ENCODE measurements at places on chromosomes 2 and 18.
A peak's percentile ranks its signal among the peaks of the same experiment; 100 is the strongest.

- H3K4me3 ChIP-seq, result no peak overlapping the region
- H3K27me3 ChIP-seq, result no peaks in the 10 kb centered on the region
Measured at GRCh38 chr2:73850009-73850408, 21.2 kb downstream of the STAMBP start.

- H3K36me3 ChIP-seq, result peaks cover 16% of the 10 kb centered on the region
- H3K27ac ChIP-seq, result peak overlapping the region; percentile 93
- peaks cover 7% of the 10 kb centered on the region for H3K4me1 ChIP-seq
- peaks cover 6% of the 10 kb centered on the region for H3K27me3 ChIP-seq
- DNase-seq, result peak; percentile 22
- peak overlapping the region; percentile 99 for H3K4me3 ChIP-seq
Measured at GRCh38 chr18:68714366-68714711, 569 bp downstream of the TMX3 start.

GRCh38 chr2:86275384-86275799, 62.0 kb downstream of the REEP1 start:
- no peak overlapping the region for H3K27ac ChIP-seq
- DNase-seq, result no peak
- no peaks in the 10 kb centered on the region for H3K4me1 ChIP-seq
- peaks cover 5% of the 10 kb centered on the region for H3K36me3 ChIP-seq
- H3K27me3 ChIP-seq, result peaks cover 3% of the 10 kb centered on the region

DNA sequence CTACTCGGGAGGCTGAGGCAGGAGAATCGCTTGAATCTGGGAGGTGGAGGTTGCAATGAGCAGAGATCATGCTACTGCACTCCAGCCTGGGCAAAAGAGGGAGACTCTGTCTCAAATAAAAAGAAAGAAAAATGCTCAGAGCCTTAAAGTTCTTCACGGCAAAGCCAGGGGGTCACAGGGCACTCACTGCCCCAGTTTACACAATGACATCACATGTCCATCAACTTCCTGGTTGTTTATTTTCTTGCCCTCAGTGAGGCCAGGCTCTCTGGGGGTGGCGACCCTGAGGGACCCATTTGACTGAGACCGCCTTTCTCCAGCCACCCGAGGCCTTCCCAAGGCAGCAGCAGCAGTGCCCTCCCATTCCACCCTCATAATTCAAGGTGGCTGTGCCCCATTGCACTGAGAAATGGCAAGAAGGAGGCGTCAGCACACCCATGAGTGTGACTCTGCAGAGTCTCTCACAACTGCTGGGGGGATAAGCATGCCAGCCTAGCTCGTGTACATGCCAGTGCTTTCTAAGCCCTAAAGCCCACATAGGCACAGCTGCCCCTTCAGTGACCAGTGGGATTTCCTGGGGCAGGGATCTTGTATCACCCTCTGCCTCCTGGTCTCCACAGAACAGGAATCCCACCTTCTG, 50.0 kb downstream of the SFXN5 start:
- H3K4me1 ChIP-seq, result no peaks in the 10 kb centered on the region
- H3K4me3 ChIP-seq, result no peak overlapping the region
- no peak overlapping the region for H3K27ac ChIP-seq
- DNase-seq, result no peak
- peaks cover 11% of the 10 kb centered on the region for H3K36me3 ChIP-seq

GRCh38 chr2:222862106-222862908, 1.5 kb downstream of the ACSL3 start:
- peaks cover 4% of the 10 kb centered on the region for H3K36me3 ChIP-seq
- H3K27ac ChIP-seq, result no peak overlapping the region
- peaks cover 4% of the 10 kb centered on the region for H3K27me3 ChIP-seq
- no peak overlapping the region for H3K4me3 ChIP-seq
- H3K4me1 ChIP-seq, result peaks cover 29% of the 10 kb centered on the region

- H3K36me3 ChIP-seq, result no peaks in the 10 kb centered on the region
- DNase-seq, result no peak
- H3K27me3 ChIP-seq, result no peaks in the 10 kb centered on the region
- H3K4me1 ChIP-seq, result no peaks in the 10 kb centered on the region
Measured at GRCh38 chr2:139652385-139652784, 872.2 kb upstream of the NXPH2 start.

DNA sequence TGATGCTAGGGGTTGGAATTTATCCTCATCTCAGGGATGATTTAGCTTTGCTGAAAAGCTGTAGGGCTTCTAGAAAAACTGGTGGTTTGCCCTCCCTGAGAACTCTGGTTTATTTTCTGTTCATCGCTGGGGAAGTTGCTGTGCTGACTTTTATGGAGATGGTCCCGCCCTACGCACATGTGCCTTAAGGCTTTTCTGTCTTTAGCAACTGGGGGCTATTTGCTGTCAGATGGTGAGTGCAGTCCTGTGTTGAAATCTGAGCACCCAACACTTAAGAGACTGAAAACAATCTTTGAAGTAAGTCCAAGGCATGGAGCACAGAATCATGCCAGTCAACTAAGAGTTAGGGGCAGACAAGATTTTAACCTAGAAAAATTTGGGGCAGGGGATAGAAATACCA, 2148.4 kb upstream of the CELF4 start:
- DNase-seq, result no peak
- no peaks in the 10 kb centered on the region for H3K27me3 ChIP-seq
- no peak overlapping the region for H3K4me3 ChIP-seq
- no peak overlapping the region for H3K27ac ChIP-seq

DNA sequence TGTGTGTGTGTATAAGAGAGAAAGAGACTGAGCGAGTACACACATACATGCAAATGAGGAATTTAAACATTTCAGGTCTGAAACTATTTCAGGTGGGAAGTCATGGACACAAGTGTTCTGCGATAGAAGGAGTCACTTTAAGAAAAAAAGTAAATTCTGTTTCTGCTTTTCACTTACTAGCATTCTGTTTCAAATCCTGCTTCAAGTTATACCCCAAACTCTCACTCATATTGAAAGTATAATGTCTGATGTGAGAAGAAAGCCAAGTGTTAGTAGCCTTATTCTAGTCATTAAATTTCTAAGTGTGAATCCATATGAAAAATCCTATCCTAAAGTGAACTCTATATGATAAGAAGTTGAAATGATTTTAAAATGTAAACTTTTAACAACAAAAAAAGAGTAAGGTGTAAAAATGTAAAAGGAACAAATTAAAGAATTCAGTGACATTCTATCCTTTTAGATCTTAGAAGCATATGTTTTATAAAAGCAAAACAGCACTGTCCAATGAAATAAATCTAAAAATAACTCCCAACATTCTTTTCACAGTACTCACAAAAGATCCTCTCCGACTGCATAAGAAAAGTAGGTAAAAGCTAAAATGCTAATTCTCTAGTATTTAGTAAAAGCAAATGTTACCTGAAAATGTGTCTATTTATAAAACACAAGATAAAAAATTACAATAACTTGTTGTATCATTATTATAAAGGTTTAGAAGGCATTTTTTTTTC, 570.6 kb downstream of the ZEB2 start:
- no peak overlapping the region for H3K27ac ChIP-seq
- no peaks in the 10 kb centered on the region for H3K27me3 ChIP-seq
- H3K4me1 ChIP-seq, result peaks cover 4% of the 10 kb centered on the region
- DNase-seq, result no peak

- no peak overlapping the region for H3K4me3 ChIP-seq
- peaks cover 2% of the 10 kb centered on the region for H3K27me3 ChIP-seq
- H3K4me1 ChIP-seq, result no peaks in the 10 kb centered on the region
Measured at GRCh38 chr18:73893880-73894279, 253.8 kb downstream of the FBXO15 start.

DNA sequence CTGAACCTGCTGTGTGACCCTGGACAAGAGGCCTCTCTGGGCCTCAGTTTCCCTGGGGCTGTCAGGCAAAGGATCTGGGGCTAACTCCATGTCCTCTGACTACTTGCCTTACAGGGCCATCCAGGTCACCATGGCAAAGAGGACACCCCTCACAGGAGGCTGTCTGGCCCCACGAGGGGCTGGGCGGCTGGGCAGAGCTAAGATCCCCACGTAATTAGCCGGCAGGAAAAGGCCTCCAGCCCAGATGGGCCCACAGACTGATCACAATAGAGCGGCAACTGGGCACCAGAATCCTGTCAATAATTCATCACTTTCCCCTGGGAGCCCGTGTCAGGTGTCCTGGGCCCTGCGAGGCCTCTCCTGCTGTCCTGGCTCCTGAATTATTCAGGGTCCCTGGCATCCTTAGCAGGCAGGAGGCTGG, 44.8 kb upstream of the OTOF start:
- peaks cover 36% of the 10 kb centered on the region for H3K4me1 ChIP-seq
- H3K36me3 ChIP-seq, result no peaks in the 10 kb centered on the region
- DNase-seq, result no peak
- no peaks in the 10 kb centered on the region for H3K27me3 ChIP-seq

- H3K4me3 ChIP-seq, result peak within 1 kb of the TSS; percentile 95
- peaks cover 5% of the 10 kb centered on the region for H3K36me3 ChIP-seq
- peaks cover 12% of the 10 kb centered on the region for H3K27me3 ChIP-seq
- H3K27ac ChIP-seq, result peak within 1 kb of the TSS; percentile 91
- DNase-seq, result peak; percentile 97
Measured at GRCh38 chr2:231780909-231781797, at the start of gene PDE6D. Gene PDE6D (minus strand): TSS chr2:231781282. CDS start chr2:231781114, 168 bp downstream.

DNA sequence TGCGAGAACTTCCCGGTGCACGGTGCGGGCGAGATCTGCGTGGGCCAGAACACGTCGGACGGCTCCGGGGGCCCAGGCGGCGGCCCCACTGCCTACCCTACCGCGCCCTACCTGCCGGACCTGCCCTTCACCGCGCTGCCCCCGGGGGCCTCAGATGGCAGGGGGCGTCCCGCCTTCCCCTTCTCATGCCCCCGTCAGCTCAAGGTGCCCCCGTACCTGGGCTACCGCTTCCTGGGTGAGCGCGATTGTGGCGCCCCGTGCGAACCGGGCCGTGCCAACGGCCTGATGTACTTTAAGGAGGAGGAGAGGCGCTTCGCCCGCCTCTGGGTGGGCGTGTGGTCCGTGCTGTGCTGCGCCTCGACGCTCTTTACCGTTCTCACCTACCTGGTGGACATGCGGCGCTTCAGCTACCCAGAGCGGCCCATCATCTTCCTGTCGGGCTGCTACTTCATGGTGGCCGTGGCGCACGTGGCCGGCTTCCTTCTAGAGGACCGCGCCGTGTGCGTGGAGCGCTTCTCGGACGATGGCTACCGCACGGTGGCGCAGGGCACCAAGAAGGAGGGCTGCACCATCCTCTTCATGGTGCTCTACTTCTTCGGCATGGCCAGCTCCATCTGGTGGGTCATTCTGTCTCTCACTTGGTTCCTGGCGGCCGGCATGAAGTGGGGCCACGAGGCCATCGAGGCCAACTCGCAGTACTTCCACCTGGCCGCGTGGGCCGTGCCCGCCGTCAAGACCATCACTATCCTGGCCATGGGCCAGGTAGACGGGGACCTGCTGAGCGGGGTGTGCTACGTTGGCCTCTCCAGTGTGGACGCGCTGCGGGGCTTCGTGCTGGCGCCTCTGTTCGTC, 1.7 kb downstream of the FZD7 start:
- H3K4me1 ChIP-seq, result peaks cover 32% of the 10 kb centered on the region
- H3K27ac ChIP-seq, result no peak overlapping the region
- peak; percentile 70 for DNase-seq
- peaks cover 14% of the 10 kb centered on the region for H3K27me3 ChIP-seq
- peaks cover 3% of the 10 kb centered on the region for H3K36me3 ChIP-seq

DNA sequence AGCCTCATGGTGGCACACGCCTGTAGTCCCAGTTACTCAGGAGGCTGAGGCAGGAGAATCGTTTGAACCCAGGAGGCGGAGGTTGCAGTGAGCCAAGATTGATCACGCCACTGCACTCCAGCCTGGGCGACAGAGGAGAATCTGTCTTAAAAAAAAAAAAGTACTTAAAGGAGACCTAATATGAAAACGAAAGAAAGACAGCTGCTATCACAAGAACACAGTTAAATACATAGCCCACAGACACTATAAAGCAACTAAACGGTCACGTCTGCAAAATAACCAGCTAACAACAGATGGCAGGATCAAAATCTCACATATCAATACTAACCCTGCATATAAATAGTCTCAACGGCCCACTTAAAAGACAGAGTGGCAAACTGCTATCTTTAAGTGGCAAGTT, 43.9 kb upstream of the TACR1 start:
- peaks cover 2% of the 10 kb centered on the region for H3K27me3 ChIP-seq
- H3K4me3 ChIP-seq, result no peak overlapping the region
- DNase-seq, result no peak
- peaks cover 5% of the 10 kb centered on the region for H3K36me3 ChIP-seq

GRCh38 chr18:66271962-66272361, 331.9 kb downstream of the CDH19 start:
- peaks cover 29% of the 10 kb centered on the region for H3K36me3 ChIP-seq
- DNase-seq, result no peak
- H3K27ac ChIP-seq, result no peak overlapping the region
- H3K4me3 ChIP-seq, result no peak overlapping the region

DNA sequence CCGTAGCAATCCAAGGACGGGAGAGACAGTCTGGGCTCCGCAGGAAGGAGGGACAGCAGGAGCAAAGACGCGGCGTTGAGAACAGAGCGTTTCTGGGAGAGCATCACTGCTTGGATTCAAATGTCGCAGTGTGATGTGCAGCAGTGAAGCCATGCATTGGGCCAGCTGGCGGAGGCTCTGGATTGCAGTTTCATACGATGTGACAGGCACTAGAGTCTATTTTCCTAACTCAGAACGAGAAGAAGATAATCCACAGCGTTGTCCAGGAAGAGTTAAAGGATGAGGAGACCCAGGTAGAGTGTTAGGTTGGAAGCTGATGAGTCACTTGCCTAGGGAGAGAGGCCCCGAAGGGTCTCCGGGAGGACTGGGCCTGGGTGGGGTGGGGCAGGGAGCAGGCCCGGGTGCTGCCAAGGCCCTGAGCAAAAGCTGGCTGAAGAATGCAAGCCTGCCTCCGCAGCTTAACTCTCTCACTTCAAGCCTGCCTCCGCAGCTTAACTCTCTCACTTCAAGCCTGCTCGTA, 17.7 kb upstream of the SEMA4C start:
- peaks cover 5% of the 10 kb centered on the region for H3K36me3 ChIP-seq
- H3K4me1 ChIP-seq, result peaks cover 36% of the 10 kb centered on the region
- DNase-seq, result no peak
- H3K27me3 ChIP-seq, result peaks cover 10% of the 10 kb centered on the region
- no peak overlapping the region for H3K4me3 ChIP-seq
- H3K27ac ChIP-seq, result no peak overlapping the region

DNA sequence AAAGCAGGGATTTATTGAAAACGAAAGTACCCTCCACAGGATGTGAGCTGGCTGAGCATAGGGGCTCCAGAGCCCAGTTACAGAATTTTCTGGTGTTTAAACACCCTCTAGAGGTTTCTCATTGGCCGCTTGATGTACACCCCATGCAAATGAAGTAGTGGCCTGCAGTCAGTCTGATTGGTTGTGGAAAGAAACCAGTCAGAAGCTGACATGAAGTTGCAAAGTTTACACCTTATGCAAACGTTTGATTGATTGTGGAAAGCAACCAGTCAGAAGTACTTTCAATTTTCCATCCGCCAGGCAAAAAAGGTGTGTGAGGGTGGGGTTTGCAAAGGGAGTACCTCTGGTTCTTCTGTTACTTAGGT, 62.3 kb downstream of the VWA3B start:
- no peaks in the 10 kb centered on the region for H3K36me3 ChIP-seq
- H3K4me1 ChIP-seq, result no peaks in the 10 kb centered on the region
- H3K27me3 ChIP-seq, result peaks cover 3% of the 10 kb centered on the region
- no peak overlapping the region for H3K27ac ChIP-seq
- no peak for DNase-seq

- no peak overlapping the region for H3K4me3 ChIP-seq
- DNase-seq, result no peak
- no peaks in the 10 kb centered on the region for H3K4me1 ChIP-seq
- H3K27ac ChIP-seq, result no peak overlapping the region
Measured at GRCh38 chr18:51575171-51575570, 377.7 kb upstream of the MEX3C start.
